ENCODE measurements at places on chromosomes 3 and 15.

- DNase-seq, result no peak
Observed at GRCh38 chr15:29405564-29405963, 135.9 kb upstream of the NSMCE3 start.

DNA sequence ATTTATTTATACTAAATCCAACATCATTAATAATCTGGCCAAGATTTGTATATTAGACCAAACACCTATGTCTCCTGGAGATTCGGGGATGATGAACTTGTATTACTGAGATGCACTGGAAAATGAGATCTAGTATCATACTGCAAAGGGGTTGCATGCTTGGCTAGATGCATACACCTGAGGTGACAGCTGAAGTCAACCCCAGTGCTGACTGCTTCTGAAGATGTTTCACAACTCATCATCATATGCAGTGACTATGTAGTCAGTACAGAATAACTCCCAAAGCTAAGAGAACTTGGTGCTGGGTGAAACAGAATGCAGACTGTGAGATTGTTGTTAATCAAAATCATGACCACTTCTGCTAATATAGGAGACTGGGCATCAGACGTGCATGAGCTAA, 1114.2 kb downstream of the NSUN3 start:
- DNase-seq, result no peak

- no peak for DNase-seq
Observed at GRCh38 chr3:70359711-70360110, 47.3 kb upstream of the MDFIC2 start.

DNA sequence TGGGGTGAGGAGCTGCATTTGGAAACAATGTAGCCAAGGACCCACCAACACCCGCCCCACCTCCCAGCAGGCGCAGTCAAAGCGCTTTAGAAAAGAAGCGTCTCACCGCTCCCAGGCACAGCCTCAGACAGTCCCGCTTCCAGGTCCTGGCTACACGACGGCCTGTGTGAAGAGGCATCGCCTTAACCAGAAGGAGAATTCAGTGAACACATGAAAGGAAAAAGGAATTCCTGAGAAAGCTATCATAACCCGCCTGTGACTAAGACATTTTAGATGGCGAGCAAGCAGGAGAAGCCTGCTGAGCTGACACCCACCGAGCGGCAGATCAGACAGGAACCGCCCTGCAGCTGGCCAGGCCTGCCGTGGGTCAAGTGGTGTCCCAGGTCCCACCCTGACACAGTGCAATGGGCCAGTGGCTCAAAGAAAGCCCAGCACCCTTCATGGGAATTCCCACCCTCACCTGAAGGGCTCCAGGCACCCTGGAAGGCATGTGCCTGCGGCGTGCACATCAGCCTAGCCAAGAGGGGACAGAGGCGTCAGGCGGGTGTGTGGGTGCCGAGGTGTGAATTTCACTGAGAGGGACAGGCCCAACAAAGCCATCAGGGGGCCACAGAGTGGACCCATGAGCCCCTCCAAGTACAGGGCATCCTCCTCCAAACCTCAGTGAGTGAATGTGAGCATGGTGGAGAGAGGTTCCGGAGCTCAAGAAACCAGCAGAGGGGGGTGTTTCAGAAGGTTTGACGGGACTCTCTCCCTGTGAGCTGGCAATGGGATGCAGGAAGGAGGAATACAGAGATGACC, 144.8 kb downstream of the NSMCE3 start:
- no peak for DNase-seq

- DNase-seq, result peak; percentile 76
Observed at GRCh38 chr3:78734048-78734637, 1033.7 kb downstream of the ROBO1 start.

DNA sequence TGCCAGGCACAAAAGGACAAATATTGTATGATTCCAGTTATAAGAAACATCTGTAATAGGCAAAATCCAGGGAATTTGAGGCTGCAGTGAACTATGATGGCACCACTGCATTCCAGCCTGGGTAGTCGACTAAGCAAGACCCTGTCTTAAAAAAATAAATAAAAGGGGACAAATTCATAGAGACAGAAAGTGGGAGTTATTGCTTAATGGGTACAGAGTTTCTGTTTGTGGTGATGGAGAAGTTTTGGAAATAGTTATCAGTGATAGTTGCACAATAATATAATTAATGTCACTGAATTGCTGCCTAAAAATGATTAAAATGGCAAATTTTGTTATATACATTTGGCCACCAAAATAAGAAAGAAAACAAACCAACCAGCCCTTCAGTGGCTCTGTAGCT, 27.6 kb upstream of the CNBP start:
- DNase-seq, result no peak

DNA sequence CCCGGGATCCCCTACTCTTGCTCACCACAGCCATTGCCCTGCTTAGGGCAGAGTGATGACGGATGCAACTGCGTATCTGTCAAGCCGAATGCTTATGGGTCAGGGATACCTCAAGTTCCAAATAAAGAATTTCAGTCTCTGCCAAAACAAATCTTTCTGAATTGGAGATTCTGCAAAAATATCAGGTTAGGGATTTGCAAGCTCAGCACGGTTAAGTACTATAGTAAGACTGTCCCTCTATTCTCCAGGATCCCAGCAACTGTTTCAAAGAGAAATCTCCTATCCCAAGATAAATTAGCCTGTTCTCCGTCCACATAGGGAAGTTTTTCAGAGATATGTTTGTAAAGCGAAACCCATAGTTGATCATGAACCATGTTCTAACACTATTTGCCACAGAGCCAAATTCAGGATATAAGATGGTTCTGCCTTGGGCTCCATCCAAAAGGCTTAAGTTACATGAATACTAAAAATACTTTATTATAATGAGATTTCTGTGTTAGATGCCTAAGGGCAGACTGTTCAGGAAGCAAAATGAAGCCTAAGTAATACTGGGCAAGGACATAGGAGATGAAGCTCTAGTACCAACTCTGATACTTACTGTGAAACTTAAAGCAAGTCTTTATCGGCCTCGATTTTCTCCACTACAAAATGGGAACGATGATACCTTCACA, 100.1 kb upstream of the LPP start:
- no peak for DNase-seq

DNA sequence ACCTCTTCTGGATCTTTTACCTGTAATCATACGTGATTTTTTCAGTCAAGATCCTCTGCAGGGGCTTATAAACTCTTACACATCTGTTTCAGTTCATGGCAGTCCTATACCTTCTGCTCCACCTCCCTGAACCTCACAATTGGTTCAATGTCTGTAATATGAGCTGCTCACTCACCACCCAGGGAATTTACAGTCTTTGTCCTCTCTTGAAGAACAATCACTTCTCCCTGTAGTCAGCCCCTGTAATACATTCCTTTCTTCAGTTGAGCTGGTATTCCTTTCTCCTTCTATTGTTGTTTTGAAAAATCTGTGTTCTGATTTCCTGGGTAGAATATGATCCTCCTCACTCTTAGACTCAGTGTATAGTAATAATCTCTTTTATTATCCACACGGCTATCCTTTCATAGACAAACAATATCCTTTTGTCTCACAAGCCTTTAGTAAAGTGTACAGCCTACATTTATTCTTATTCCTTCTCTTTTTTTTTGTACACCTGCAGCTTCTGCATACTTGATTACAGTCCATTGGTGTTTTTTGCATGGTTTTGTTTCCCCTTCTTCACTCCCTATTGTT, 101.8 kb downstream of the NECTIN3 start:
- DNase-seq, result peak; percentile 43

DNA sequence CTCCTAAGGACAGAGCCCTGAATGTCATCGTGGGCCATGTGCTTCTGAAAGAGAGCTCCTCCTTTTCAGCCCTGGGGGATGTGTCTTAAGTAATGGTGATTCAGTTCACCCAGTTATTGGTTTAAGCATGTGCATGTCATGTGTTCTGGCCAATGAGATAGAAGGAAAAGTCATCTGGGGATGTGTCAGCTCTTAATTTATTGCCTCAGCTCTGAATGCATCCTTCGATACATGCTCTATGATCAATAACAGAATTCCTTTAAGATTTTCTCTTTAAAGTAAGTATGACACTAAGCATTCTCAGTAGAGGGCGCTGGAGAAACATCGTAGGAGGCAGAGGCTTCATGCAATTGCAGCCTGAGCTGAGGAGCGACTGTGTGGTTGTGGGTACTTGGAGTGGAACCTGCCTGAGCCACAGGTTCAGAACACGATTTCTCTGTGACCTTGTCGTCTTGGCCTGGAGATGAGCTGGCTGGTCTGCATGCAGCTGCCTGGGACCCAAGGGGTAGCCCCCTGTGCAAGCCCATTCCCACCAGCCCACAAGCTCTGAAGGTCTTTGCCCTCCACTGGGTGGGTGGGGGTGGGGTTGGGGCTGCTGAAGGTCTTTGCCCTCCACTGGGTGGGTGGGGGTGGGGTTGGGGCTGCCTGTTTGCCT, 69.5 kb downstream of the C3orf38 start:
- peak; percentile 9 for DNase-seq

DNA sequence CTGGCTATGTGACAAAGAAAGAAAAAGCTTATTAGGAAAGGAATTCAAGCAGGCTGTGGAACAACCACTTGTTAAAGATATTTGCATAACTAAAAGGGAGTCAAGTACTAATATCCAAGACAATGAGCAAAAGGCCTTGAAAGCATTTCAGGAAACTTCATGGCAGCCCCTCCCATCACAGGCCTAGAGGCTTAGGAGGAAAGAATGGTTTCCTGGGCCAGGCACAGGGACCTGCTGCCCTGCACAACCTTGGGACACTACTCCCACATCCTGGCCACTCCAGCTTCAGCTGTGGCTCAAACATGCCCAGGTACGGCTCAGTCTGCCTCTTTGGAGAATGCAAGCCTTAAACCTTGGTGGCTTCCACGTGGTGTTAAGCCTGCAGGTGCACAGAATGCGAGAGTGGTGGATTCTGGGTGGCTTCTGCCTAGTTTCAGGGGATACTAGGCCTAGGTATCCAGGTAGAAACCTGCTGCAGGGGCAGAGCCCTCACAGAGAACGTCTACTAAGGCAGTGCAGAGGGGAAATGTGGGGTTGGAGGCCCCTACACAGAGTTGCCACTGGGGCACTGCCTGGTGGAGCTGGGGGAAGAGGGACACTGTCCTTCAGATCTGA, 121.6 kb downstream of the OPA1 start:
- DNase-seq, result no peak

DNA sequence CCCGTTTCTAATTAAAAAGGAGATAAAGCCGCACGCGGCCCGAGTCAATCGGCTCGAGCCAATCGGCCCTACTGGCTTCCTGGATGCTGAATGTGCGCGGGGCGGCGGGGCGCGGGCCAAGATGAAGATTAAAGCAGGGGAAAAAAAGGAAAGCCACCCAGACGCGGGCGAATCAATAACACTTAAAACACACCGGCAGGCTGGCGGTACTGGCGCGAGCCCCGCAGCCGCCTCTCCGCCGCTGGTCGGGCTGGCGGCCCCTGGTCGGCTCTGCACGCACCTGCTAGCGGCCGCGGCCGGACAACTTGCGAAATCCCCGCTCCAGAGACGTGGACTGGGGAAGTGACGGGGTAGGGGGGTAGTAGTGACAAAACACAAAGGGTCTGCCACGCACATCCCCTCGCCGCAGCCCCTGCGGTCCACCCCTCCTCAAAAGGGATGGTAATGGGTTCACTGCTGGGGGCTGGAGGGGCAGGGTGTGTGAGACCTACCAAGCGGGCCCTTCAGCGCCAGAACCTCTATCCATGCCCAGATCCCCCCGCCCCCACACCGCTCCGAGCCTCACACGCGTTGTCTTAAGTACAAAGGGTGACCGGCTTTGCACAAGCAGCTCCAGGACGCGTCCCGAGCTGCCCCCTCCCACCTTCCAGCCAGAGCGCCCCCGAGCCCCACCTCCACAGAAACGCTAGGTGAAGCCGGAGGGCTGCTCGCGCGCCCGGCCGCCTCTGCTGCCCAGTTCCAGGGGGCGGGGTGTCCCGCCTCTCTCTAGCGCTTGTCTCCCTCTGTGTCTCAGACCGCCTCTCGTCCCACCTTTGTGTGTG, 1.4 kb downstream of the WNT7A start:
- DNase-seq, result no peak

DNA sequence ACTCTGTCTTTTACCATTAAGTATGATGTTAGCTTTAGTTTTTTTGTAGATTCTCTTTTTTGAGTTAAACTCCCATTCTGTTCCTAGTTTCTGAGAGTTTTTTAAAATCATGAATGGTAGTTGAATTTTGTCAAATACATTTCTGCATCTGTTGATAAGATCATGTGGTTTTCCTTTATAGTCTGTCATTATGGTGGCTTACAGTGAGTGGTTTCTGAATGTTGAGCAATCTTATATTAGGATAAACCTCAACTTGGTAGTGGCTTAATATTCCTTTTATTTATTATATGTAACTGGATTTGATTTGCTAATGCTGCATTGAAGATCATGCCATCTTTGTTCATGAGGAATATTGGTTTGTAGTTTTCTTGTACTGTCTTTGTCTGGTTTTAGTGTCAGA, 34.8 kb downstream of the NEO1 start:
- DNase-seq, result no peak
